ENCODE measurements at places on chromosomes 3 and 15.

GRCh38 chr15:69628256-69629093, 175.9 kb downstream of the RPLP1 start:
- no peak for DNase-seq

DNA sequence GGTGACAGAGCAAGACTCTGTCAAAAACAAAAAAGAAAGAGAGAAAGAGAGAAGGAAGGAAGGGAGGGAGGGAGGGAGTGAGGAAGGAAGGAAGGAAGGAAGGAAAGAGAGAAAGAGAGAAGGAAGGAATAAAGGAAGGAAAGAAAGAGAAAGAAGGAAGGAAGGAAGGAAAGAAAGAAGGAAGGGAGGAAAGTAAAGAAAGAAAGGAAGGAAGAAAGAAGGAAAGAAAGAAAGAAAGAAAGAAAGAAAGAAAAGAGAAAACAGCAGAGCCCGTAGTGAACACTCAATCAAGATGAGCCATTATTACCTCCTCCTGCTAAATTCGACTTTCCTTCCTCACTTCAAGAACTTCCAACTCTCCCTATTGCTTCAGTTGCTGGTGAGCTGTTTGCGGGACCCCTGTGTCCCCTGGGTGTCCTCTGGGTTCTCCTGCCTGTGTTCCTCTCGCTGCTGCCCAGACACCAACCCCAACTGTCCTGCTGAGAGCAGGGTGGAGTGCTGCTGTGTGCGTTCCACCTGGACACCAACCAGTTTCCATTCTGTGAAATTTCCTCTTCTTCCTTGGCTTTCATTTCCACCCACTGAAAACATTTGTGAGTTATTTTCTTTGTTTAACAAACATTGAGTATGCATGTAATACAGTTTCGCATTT, 266.4 kb downstream of the FAM43A start:
- no peak for DNase-seq

DNA sequence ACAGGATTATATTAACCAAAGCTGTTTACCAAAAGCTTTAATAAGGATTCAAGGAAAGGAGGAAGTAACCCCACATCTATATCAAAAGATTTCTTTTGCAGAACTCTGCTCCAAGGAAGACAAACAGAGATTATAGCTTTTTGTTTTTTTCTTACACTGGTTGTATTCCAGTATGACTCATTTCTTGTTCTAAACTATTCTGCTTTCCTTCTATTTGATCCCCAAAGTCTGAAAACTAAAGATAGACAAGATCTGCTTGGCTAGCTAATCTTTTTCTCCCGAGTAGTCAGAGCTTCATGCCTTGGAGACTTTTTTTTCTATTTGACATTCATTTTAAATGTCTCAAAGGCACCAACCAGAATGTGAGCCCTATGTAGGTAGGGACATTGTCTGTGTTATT, 36.8 kb upstream of the FRMD5 start:
- no peak for DNase-seq

DNA sequence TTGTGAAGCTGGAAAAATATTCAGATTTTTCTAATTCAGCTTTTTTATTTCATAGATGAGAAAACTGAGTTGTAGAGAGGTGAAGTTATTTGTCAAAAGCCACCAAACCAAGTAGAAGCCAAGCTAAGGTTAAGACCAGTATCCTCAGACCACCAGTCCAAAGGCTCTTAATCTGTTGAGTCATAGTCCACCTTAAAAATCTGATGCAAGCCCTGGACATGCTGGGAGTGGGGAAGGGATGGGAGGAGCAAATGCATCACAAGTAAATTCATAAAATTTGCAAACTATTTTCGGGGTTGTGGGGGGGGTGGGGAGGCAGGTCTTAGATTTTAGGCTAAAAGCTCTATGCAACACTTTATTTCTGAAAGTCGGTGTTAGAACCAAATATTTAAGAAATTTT, 307.7 kb upstream of the SEMA6D start:
- no peak for DNase-seq

DNA sequence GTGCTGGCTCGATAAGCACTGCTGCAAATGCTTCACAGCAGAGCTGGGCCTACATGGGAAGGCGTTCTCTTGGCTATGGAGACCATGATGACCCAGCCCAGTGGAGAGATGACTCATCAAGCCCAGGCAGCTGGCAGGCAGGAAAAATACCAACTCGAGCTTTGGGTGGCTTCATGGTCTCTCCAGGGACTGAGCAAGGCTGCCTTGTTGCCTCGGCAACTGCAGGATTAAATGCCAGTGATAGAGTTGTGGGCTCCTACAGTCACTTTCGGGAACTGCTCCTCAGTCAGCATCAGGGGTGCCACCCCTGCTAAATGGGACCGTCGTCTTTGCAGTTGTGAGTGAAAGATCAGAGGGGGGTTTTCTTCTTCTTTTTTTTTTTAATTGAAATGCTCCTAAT, 54.6 kb upstream of the MYZAP start:
- no peak for DNase-seq

DNA sequence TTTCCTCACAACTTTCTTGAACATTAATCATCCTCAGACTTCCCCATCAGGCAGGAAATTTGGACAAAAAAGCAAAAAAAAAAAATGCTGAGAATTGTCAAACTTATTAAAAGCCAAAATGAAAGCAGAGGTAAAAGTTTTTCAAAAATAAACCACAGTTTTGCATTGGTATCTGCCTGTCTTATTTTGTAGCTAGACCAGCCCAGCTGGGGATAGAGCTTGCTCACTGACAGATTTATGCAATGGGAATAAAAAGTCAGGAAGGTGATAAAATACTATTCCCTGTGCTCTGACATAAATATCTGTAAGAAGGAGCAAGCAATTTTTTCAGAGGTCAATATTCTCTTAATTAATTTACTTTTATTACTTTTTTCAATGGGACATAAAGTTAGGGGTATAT, 1006.7 kb upstream of the ALCAM start:
- DNase-seq = no peak

- no peak for DNase-seq
Observed at GRCh38 chr3:46670891-46671427, 22.5 kb downstream of the ALS2CL start.

GRCh38 chr15:69940441-69941300, 157.0 kb downstream of the TLE3 start:
- DNase-seq = no peak

DNA sequence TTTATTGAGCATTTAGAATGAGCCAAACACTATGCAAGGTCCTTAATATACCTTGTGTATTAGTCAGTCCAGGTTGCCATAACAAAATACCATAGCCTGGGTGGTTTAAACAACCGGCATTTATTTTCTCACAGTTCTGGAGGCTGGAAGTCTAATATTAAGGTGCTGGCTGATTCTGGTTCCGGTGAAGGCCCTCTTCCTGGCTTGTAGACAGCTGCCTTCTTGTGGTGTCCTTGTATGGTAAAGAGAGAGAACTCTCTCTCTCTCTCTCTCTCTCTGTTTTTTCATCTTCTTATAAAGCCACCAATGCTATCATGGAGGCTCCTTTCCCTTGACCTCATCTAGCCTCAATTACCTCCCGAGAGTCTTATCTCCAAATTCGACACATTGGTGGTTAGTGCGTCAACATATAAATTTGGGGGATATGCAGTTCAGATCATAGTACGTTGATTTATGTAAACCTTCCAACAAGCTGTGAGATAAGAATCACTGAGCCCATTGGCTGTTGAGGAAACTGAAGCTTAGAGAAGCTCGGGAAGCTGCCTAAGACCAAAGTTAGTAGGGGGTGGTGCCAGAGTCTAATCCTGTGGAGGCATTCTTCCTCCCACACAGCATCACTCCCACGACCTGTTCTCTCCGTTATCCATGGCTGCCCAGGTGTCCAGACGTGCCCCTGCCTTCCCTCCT, 298.0 kb upstream of the PROK2 start:
- no peak for DNase-seq

- DNase-seq = no peak
Observed at GRCh38 chr3:183341545-183342288, 86.7 kb downstream of the MCF2L2 start.

- no peak for DNase-seq
Observed at GRCh38 chr15:65919353-65919752, 50.1 kb downstream of the RAB11A start.

DNA sequence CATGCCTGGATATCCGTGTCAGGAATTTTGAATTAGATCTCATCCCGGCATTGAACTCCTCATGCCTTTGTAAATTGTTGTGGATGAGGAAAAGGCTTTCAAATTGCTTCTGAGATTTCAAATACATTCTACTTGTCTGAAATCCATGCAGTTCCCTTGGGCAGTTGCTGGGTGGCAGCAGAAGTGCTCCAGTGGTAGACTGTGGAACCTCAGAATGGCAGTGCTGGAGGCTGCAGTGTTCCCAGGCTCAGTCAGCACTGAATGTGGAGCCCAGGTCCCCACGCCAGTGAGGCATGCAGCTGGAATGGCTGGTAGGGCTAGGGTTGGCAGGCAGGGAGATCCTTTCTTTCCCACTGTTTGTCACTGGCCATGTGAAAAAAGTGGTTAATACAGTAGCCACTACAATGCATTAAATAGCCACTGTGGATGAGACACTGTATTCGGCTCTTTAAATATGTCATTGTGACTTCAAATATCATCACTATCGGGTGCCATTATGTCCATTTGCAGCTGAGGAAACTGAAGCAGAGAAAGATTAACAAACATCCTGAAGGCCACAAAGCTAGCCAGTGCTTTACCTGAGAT, 98.6 kb downstream of the TPRG1 start:
- DNase-seq = peak; percentile 14

DNA sequence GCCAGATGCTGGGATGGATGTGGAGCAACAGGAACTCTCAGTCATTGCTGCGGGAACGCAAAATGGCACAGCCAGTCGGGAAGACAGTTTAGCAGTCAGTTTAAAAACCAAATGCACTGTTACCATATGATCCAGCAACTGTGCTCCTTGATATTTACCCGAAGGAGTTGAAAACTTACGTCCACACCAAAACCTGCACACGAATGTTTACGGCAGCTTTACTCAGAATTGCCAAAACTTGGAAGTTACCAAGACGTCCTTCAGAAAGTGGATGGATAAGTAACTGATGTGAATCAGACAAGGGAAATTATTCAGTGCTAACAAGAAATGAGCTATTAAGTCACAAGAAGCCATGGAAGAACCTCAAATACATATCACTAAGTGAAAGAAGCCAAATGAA, 36.1 kb upstream of the SLC41A3 start:
- DNase-seq = no peak

DNA sequence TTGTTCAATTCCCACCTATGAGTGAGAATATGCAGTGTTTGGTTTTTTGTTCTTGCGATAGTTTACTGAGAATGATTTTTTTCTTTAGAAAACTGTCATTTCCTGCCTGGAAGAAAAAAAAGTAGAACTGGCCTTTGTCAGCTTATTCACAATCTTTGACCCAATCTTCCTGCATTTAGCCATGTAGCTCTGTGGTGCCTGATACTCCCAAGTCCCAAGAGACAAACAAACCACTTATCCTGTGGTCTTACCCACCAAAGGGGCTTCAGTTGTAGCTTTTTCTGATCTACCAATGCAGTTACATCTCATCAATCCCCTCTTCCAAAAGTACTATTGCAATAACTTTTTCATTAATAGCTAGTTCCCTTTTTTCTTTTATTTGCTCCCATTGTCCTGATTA, 444.6 kb downstream of the GRM7 start:
- no peak for DNase-seq

DNA sequence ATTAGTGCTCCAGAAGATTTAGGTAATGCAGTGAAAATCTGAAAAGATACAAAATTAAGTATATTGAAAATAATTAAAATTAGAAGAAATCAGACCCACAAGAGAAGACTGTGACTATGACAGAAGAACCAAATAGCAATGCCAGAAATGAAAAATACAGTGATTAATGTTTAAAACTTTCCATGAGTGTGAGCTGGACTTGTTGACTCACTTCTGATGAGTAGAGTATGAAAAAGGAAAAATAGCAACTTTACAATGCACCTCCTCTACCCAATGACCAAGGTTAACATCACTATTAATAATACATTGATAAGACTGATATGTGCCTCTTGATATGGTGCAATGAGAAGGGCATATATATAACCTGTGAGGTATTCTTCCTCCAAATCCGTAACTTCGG, 39.3 kb upstream of the SLC22A13 start:
- DNase-seq = no peak

- no peak for DNase-seq
Observed at GRCh38 chr15:36696196-36696595, 116.8 kb downstream of the CDIN1 start.

- no peak for DNase-seq
Observed at GRCh38 chr3:58102390-58102750, 94.1 kb downstream of the FLNB start.

GRCh38 chr3:45398178-45398577, 9.8 kb downstream of the LARS2 start:
- DNase-seq = no peak

GRCh38 chr3:164306042-164306441, 772.3 kb downstream of the SI start:
- no peak for DNase-seq

- DNase-seq = no peak
Observed at GRCh38 chr15:80619680-80620079, 75.4 kb upstream of the ABHD17C start.

GRCh38 chr3:13509059-13509815, 29.1 kb downstream of the HDAC11 start:
- no peak for DNase-seq

GRCh38 chr3:129610276-129610675, 3.8 kb upstream of the PLXND1 start:
- DNase-seq = no peak

- DNase-seq = no peak
Observed at GRCh38 chr3:63128380-63128779, 149.7 kb upstream of the SYNPR start.

DNA sequence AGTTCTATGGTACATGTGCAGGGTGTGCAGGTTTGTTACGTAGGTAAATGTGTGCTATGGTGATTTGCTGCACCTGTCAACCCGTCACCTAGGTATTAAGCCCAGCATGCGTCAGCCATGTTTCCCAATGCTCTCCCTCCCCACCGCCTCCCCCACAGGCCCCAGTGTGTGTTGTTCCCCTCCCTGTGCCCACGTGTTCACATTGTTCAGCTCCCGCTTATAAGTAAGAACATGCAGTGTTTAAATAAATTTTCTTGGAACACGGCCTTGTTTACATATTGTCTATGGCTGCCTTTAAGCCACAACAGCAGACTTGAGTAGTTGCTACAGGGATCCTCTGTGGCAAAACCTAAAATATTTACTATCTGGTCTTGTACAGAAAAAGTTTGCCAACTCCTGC, 41.3 kb upstream of the CORO2B start:
- DNase-seq = no peak

GRCh38 chr3:128950223-128950938, 43.5 kb downstream of the CFAP92 start:
- peak; percentile 29 for DNase-seq

All from CD4-positive, alpha-beta T cell treated with Interferon alpha-2 for 1 hour (primary cell).